Transverse colon (tissue), 4 donors: ENCODE measurements at places on chromosomes 5 and 9. TPM values are rescaled to one million over a fixed set of nuclear protein-coding genes. Genes with fewer than 3 reads are reported as not detected.

The PCDHB8 gene
- total RNA-seq = 0.14 TPM

The CLIC3 gene
- total RNA-seq = 3.8 TPM

- no peak overlapping the region for H3K27ac ChIP-seq
- no peak for DNase-seq
- H3K27me3 ChIP-seq = no peaks in the 10 kb centered on the region
- H3K4me1 ChIP-seq = no peaks in the 10 kb centered on the region
- no peak overlapping the region for H3K4me3 ChIP-seq
Measured at GRCh38 chr5:111932199-111932598, 175.2 kb upstream of the NREP start.

DNA sequence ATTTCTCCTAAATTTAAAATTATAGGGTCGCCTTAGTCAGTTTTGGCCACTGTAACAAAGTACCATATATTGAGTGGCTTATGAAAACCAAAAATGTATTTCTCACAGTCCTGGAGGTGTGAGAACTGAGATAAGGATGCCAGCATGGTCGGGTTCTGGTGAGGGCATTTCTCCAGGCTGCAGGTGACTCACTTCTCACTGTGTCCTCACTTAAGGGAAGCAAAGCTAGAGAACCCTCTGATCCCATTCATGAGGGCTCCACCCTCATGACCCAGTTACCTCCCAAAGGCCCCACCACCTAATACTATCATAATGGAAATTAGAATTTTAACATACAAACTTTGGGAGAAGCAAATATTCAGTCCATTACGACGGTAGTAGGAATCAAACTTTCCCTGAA, 75.1 kb upstream of the FBN2 start:
- no peak overlapping the region for H3K4me3 ChIP-seq
- no peak overlapping the region for H3K27ac ChIP-seq
- H3K36me3 ChIP-seq = no peaks in the 10 kb centered on the region
- no peaks in the 10 kb centered on the region for H3K4me1 ChIP-seq

GRCh38 chr9:74975538-74975937, 22.8 kb upstream of the C9orf40 start:
- H3K27ac ChIP-seq = no peak overlapping the region
- H3K27me3 ChIP-seq = no peaks in the 10 kb centered on the region
- H3K4me3 ChIP-seq = no peak overlapping the region
- no peaks in the 10 kb centered on the region for H3K4me1 ChIP-seq
- H3K36me3 ChIP-seq = peaks cover 3% of the 10 kb centered on the region
- DNase-seq = no peak

GRCh38 chr5:171743436-171744076, 42.1 kb upstream of the SMIM23 start:
- no peak for DNase-seq
- no peaks in the 10 kb centered on the region for H3K36me3 ChIP-seq
- H3K27ac ChIP-seq = no peak overlapping the region
- H3K27me3 ChIP-seq = no peaks in the 10 kb centered on the region
- no peak overlapping the region for H3K4me3 ChIP-seq
- H3K4me1 ChIP-seq = no peaks in the 10 kb centered on the region
